ENCODE measurements at places on chromosomes 13 and 19.
A peak's percentile ranks its signal among the peaks of the same experiment; 100 is the strongest.

GRCh38 chr13:80342471-80343371, 1.8 kb upstream of the SPRY2 start:
- DNase-seq, result peak; percentile 68

DNA sequence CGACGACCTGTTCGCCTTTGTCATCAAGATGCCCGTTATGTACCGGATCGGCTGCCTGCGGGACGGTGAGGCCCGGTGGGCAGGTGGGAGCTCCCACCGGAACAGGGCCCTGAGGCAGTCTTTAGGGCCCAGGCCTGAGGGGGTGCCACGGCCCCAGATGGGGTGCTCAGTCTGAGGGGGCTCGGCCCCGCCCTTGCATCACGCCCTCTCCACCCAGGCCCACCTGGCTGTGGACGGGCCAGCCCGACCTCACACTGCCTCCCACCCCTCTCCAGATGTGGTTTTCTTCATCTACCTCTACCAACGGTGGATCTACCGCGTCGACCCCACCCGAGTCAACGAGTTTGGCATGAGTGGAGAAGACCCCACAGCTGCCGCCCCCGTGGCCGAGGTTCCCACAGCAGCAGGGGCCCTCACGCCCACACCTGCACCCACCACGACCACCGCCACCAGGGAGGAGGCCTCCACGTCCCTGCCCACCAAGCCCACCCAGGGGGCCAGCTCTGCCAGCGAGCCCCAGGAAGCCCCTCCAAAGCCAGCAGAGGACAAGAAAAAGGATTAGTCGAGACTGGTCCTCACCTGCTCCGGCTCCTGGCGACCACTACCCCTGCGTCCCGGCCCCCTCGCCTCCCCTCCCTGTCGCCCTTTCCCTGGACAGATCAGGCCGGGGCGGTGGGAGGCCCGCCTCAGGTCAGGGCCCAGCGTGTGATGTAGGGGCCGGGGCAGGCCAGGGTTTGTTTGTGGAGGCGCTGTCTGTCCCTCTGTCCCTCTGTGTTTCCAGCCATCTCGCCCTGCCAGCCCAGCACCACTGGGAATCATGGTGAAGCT, 8.7 kb upstream of the RELB start:
- DNase-seq, result no peak

GRCh38 chr19:5586300-5587070, 18.7 kb upstream of the TINCR start:
- DNase-seq, result peak; percentile 28

DNA sequence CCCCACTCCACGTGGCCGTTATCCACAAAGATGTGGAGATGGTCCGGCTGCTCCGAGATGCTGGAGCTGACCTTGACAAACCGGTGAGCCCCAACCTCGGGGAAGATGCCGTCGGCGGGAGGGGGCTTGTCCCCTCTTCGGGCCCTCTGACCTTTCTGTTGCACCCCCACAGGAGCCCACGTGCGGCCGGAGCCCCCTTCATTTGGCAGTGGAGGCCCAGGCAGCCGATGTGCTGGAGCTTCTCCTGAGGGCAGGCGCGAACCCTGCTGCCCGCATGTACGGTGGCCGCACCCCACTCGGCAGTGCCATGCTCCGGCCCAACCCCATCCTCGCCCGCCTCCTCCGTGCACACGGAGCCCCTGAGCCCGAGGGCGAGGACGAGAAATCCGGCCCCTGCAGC, 4.8 kb downstream of the CCER2 start:
- DNase-seq, result no peak

GRCh38 chr13:93690139-93690538, 463.5 kb downstream of the GPC6 start:
- DNase-seq, result peak; percentile 42

- no peak for DNase-seq
Observed at GRCh38 chr13:41587490-41587889, 130.1 kb downstream of the RGCC start.

All from fibroblast of mammary gland (primary cell).